ENCODE measurements at places on chromosomes 2 and 18.

DNA sequence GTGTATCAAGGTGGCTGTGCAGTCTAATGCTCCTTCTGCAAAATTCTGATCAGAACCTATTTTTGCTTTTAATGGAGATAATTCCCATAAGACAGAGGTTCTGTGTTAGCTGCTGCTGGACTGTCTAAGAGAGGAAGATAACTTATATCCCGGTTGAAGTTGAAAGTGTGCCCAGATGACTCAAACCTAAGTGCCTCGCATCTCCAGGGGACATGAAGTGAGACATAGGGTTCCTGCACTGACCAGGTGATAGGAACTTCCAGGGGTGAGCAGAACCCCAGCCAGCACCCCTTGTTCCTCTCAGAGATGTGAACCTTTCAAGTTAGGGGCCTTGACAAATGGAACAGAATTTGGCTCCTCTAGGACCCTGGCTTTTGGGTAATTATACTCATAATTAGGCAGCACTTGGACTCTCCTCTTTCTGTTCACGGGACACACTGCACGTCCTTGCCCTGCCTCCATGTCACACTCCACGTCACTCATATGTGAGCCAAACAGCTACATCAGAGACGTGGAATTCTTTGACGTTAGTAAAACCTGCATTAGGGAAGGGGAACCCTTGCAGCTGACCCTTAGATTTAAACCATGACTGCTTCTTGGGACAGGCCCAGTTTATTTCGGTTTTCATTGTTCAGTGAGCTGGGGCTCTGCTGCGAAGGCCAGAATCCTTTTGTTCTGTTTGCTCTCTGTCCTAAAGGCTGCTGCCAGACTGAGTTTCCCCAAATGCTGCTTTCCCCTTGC lies 104.5 kb upstream of the ALPP start:
- no peak for DNase-seq

GRCh38 chr2:37020212-37020886 lies 54.0 kb upstream of the STRN start:
- DNase-seq = no peak

GRCh38 chr2:176140513-176141317 lies 10.6 kb upstream of the HOXD4 start:
- DNase-seq = peak; percentile 14

DNA sequence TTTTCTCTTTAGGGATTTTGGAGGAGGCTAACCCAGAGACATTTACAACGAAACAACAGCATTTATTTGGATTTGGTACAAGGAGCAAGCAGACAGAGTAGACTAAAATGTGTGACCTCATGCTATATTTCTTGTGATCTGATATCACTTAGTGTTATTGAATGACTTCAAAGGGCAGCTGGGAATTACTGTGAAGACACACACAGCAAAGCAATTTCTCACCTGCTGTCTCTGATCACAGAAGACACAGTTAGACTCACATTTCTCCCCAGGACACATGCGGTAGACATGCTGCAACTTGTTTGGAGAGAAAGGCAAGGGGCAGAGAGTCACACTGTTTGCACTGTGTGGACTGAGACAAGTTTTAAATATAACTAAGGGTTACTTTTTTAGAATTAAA lies 67.5 kb downstream of the LTBP1 start:
- no peak for DNase-seq

DNA sequence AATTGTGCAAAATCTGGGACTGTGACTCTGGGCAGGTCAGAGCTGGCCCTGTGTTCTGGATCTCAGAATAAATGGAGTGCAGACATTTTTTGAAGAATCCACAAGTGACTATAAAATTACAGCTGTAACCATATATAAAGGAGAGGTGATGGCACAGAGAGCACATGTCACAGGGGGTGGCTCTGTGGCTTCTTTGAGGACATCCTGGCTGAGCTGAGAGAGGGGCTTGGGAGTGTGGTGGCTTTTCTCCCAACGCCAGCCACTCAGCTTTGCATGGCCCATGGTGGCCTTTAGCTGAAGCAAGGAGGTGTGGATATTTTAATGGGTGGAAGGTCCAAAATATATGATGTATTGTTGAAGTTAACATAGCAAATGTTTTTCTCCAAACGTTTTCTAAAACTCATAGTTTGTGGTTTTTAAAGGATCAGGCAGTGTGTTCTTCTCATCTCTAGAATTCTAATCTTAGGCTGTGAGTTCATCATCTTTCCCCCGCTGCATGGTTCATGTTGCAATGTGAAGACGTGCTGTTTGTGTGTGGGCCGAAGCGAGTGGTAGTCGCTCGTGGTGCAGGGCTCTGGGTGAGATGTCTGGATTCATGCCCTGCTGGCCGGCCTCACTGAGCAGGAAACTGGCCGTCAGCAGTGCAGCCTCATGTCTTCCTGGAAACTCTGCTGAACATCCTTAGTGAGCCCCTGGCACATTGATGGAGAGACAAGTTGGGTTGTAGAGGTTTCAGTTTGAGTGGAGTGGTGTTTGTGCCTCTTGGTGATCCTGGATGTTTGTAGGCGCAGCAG lies 109.9 kb downstream of the ZNF236 start:
- DNase-seq = no peak

DNA sequence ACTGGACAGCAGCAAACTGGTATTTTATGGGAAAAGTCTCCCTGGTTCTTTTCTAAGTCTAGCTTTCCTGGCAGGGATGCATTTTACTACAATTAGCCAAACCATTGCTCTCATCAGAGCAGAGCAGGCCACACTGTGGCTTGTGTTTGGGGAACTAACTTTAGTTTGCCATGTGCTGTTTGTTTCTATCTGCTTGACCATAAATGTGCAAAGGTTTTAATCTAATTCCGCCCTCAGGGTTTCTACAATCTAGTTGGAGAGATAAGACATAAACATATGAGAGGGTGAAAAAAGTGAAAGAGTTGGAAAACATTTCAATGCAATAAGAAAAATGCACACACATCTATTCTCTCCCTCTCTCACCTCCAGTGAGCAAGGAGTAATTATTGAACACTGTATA lies 86.9 kb upstream of the MAPK4 start:
- DNase-seq = no peak

GRCh38 chr2:108591163-108591562 lies 56.9 kb downstream of the LIMS1 start:
- peak; percentile 94 for DNase-seq

DNA sequence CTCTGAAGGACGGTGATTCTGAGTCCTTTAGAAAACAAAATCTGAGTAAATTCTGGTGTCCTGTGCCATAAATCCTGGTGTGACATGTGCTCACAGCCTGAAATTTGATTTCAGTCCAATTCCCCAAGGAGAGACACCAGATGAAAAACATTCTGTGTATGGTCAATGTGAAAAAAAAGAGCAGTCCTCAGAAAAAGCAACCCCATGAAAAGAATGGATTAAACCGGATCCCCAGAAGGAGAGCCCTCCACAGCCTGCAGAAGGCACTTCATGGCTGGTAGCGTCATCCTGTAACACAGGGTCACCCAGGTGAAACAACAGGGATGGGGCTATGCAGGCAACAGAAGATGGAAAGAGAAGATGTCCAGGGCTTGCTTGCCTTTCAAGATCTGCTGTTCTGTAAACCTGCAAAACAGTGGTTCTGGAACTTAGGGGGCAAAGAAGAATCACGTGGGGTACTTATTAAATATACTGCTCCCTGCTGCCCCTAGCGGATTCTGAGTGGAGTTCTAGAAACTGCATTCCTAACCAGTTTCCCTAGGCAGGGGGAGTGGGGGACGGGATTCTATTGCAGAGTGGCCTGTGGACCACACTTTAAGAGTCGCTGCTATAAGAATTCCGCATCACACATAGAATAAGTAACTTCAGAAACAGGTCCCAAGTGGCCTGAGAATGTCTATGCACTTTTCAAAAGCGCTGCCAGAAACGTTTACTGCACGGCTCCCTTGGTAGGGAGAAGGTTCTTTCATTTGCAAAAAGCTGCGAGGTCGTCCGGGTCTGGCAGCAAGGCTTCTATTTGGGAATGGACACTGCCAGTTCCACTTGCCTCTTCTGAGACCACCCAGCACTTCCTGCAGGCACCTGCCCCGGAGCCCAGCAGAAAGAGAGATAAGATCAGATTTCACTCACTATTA lies 118.9 kb upstream of the ARL5A start:
- peak; percentile 66 for DNase-seq

- no peak for DNase-seq
These were observed 413.0 kb downstream of the MTX2 start for GRCh38 chr2:176682278-176682677.

GRCh38 chr2:219210196-219210885 lies 3.8 kb downstream of the ZFAND2B start:
- DNase-seq = no peak

DNA sequence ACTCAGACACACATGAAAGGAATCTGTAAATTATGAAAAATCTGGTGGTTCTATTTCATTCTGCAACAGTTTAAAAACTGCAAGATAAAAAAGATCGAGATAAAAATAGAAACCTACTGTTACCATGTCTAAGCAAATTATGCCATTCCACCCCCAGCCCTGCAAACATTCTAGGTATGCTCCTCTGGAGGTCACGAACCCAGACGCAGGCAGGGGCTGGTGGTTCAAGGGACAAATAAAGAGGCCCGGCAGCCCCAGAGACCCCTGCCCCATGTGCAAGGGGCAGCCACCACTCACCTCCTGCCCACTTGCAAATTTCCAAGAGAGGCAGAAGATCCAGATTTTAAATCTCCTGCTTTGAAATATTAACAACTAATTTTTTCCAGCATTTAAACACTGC lies 210.5 kb downstream of the ANAPC1 start:
- no peak for DNase-seq

DNA sequence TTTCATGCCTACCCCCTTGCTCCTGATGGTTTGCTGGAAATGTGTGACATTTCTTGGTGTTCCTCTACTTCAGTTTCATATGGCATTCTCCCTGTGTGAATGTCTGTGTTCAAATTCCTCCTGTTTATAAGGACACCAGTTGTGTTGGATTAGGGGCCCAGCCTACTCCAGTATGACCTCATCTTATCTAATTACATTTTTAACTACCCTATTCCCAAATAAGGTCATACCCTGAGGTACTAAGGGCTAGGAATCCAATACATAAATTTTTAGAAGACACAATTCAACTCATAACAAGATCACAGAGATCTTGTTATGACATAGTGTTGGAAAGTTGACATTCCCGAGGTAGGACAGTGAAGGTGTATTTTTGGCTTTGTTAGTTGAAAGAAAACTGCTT lies 5.5 kb downstream of the FAM210A start:
- DNase-seq = no peak

GRCh38 chr2:101297383-101297782 lies 11.1 kb downstream of the RNF149 start:
- DNase-seq = no peak

DNA sequence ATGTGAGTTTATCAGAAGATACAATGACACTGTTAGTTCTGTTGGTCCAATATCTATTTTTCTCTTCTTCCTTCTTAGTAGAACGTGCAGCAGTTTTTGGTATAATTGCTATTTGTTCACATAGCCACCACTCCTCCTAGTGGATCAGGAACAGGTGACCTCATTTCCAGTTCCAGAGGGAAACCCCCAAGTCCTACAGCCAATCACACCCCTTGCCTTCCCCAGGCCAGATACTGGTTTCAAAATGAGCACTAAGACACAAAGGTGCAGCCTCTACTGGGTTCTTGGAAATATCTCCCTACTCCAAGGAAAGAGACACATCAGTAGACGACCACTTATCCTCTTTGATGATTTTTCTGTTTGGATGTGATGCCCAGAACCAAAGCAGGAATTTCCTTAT lies 103.2 kb downstream of the TCF4 start:
- DNase-seq = no peak

DNA sequence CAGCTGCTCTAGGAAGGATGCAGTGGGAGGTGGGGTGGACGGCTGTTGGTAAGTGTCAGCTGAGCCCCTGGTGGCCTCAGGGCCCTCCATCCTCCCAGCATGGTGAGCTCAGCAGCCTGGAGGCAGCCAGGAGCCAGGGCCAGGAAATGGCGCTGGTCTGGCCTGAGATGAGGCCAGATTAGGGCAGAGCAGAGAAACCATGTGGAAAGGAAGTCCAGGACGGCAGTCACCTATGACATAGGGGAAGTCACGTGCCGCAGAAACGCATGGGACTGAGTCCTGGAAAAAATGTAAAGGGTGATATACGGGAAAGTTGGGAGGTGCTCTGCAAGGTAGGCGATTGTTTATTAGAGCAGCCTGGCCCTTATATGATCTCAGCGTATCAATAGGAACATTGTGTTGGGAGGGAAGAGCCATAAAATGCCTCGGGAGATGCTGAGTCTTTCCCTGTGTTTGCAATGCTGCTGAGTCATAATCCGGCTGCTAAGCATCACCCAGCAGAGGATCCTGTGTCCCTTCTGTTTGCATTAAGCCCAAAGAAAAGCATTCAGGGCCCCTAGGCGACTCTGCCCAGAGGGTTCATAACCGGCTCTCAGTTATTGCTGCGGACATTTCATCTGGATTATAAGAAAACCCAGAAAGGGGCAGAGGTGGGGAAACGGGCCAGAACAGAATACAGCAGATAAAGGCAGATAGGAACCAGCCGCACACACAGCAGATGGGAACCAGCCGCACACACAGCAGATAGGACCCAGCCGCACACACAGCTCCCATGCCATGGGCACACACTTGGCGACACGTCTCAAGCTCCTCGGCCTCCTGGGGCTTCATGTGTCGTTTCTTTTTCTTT lies 30.3 kb upstream of the B3GNT7 start:
- peak; percentile 40 for DNase-seq

GRCh38 chr2:33321876-33322483 lies 154.5 kb upstream of the RASGRP3 start:
- DNase-seq = no peak

- no peak for DNase-seq
These were observed 16.7 kb downstream of the HK2 start for GRCh38 chr2:74850496-74851190.

DNA sequence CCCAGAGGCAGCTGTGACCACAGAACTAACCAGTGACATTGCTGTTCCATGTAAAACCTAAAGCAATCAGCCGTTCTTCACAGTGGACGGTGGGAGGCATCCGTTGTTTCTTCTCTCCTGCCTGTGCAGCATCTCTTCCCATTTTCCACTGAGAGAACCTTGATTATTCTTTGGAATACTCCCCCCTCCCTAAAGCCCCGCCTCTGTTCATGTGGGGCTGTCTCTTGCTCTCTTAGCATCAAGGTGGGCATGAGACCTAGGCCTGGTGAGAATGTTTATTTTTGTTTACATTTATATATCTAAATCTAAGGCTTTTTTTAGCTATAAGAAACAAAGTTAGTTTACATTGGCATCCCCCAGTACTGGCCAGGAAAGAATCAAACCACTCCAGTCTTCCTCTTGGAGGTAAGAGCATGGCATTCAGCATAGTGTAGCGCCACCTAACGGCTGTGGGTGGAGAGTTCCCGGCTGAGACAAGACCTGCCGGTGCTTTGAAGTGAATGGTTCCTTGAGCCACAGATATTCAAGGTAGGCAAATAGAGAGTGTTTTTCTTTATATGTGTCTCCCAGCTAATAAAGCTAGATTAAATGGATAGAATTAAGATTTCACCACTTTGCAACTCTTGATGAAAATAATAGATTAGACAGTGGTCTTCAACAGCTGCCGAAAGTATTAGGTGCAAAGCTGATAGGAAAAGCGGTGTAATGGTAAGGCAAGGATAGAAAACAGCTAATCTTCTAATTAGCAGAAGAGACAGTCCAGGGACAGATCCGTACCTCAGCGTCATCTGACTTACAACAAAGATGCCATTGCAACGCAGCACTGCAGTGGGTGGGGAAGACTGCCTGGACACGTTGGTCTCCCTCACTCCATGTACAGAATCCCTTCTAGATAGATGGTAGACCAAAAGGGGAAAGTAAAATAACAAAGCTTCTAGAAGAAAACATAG lies 219.6 kb upstream of the RAB12 start:
- DNase-seq = no peak
